ENCODE measurements at places on chromosomes 16 and 17.

DNA sequence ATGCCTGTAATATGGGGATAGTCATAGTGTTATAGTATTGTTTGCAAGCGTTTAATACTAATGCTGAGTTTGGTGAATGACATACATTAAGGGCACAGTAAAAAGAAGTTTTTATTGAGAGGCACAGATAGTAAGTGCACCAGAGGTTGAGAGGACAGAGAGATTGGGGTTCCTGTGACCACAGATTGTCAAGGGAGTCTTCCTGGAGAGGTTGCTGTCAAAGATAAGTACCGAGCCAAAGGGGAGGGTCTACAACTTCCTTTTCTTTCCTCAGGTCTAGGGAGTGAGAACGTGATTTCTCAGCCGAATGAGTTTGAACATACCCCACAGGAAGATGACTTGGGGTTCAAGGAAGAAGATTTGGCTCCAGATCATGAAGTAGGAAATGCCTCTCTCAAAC is 1.8 kb downstream of the ZNF48 start:
- no peak for DNase-seq

DNA sequence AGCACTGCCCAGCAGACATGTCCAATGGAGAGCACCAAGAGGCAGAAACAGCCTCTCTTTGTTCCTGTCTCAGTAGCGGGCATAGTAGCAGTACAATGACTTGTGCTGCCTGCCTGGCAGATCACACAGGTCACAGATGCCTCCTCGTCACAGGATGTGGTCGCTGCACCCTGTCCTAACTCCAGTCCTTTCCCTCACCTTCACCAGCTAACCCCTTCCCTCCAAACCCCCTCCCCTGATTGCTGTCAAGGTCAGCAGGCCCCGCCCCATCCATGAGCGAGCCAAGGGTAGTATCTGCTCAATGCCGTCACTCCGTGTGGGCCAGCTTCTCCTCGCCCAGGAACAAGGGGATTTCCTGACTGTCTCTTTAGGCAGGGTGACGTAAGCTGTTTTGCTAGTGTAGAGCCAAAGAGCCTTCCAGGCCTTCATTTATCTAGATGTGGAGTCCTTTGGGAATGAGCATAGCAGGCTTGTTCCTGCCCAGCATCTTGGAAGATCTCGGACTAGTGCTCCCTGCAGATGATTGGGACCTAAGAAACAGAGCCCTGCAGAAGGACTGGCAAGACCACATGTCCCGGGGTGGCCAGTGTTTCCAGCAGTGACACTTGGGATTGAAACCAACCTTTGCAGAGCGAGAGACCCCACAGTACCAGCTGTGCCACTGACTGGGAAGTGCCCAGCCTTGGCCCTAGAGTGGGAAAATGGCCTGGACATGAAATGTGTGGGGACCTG is 75.9 kb upstream of the TNRC6C start:
- no peak for DNase-seq

DNA sequence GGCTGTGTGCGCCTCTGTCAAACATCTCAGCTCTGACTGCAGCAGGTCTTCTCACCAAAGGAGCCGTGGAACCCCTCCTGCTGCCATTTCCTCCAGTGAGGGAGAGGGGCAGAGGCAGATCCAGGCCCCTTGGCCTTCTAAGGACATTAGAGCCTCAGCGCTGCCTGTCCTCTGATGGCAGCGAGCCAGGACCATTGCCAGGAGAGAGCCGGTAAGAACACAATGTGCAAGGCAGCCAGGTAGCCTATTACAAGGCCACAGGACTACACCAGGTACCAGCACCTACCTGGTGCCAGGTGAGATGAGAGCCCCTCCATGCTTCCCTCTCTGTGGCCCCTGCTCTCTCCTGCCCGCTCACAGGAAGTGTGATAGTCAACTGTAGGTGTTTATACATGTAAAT is 11.0 kb downstream of the LRRC75A start:
- DNase-seq, result no peak

- no peak for DNase-seq
These were observed at the start of gene HBQ1 for GRCh38 chr16:180101-180675. HBQ1 (plus strand) TSS chr16:180459; CDS start chr16:180487, 28 bp downstream.

GRCh38 chr16:88283596-88283995 is 99.2 kb upstream of the ZNF469 start:
- DNase-seq, result no peak

Data from esophagus squamous epithelium (tissue), 5 donors.